ENCODE measurements at places on chromosomes 5 and 9.
A peak's percentile ranks its signal among the peaks of the same experiment; 100 is the strongest.

DNA sequence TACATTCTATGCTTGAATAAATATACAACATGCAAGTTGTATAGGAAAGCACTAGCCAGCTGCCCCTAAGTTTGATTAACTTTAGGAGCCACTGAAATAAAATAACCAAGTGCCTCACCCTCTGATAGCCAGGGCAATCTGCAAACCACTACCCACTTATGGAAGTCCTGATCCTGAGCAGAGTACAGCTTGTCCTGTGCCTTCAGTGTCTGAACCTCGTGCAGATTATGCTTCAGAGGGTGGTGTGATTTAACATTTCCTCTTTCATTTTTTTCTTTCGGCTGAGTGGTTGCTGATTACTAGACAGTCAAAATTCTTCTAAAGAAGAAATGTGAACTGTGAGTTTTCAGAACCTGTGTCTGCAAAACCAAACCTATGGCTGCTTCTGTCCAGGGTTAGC, 327.7 kb downstream of the PIK3R1 start:
- H3K4me1 ChIP-seq = peaks cover 6% of the 10 kb centered on the region
- DNase-seq = no peak
- H3K4me3 ChIP-seq = no peak overlapping the region
- H3K36me3 ChIP-seq = no peaks in the 10 kb centered on the region
- peaks cover 31% of the 10 kb centered on the region for H3K27me3 ChIP-seq

- peaks cover 2% of the 10 kb centered on the region for H3K4me1 ChIP-seq
- no peaks in the 10 kb centered on the region for H3K27me3 ChIP-seq
- no peaks in the 10 kb centered on the region for H3K36me3 ChIP-seq
- H3K27ac ChIP-seq = no peak overlapping the region
Measured at GRCh38 chr5:65916066-65916465, 10.3 kb upstream of the ERBIN start.

DNA sequence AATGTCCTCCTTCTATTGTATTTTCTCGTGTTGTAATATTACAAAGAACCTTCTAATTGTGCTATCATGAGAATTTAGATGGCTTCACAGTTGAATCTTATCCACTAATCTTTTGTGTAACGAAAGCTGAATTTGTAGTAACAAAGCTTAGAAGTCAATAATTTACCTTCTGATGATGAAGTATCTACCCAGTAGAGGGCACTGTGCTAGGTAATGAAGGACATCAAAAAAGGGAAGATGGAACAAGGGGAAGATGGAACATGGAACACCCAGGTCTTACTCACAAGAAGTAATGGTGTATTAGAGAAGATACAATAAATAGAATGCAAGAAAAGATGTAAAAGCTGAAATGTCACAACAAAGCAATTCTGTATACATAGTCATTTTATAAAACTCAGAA, 131.0 kb upstream of the CCNG1 start:
- no peaks in the 10 kb centered on the region for H3K4me1 ChIP-seq
- DNase-seq = no peak
- no peak overlapping the region for H3K4me3 ChIP-seq
- no peak overlapping the region for H3K27ac ChIP-seq
- no peaks in the 10 kb centered on the region for H3K36me3 ChIP-seq

DNA sequence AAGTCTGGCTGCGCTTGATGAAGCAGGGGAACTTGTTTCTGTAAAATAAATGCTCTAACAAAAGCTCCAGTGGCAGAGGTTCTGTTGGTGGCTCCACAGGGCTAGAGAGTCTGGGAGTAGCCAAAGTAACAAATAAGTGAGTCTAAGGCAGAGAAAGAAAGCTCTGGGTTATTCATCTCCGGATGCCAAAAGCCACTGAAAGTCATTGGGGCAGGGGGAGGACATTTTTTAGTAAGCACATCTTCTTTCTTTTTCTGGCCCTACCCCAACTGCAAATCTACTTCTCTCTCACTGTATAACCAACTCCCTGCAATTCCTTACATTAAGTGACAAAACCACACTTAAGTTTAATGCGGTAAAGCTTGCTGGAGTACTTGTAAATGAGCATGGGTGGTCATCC, 141.6 kb downstream of the INSYN2B start:
- no peak overlapping the region for H3K4me3 ChIP-seq
- H3K27ac ChIP-seq = no peak overlapping the region
- H3K27me3 ChIP-seq = no peaks in the 10 kb centered on the region
- H3K36me3 ChIP-seq = peaks cover 52% of the 10 kb centered on the region
- H3K4me1 ChIP-seq = peaks cover 13% of the 10 kb centered on the region

- H3K36me3 ChIP-seq = no peaks in the 10 kb centered on the region
- DNase-seq = no peak
- H3K27ac ChIP-seq = no peak overlapping the region
- no peaks in the 10 kb centered on the region for H3K4me1 ChIP-seq
- no peaks in the 10 kb centered on the region for H3K27me3 ChIP-seq
Measured at GRCh38 chr9:83384214-83384613, 154.0 kb downstream of the FRMD3 start.

DNA sequence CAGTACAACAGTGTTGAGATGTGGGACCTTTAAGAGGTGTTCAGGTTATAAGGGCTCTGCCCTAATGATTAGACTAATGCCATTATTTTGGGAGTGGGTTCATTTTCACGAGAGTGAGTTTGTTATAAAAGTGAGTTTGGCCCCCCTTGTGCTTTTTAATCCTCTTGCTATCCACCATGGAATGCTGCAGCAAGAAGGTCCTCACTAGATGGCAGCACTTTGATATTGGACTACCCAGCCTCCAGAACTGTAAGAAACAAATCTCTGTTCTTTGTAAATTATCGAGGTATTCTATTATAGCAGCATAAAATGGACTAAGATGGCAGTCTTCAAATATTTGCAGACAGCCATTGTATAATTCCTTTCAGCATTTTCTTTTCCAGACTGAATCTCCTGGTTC, 212.4 kb downstream of the LRRC70 start:
- H3K4me3 ChIP-seq = no peak overlapping the region
- DNase-seq = no peak
- H3K4me1 ChIP-seq = no peaks in the 10 kb centered on the region
- no peaks in the 10 kb centered on the region for H3K36me3 ChIP-seq
- peaks cover 7% of the 10 kb centered on the region for H3K27me3 ChIP-seq

DNA sequence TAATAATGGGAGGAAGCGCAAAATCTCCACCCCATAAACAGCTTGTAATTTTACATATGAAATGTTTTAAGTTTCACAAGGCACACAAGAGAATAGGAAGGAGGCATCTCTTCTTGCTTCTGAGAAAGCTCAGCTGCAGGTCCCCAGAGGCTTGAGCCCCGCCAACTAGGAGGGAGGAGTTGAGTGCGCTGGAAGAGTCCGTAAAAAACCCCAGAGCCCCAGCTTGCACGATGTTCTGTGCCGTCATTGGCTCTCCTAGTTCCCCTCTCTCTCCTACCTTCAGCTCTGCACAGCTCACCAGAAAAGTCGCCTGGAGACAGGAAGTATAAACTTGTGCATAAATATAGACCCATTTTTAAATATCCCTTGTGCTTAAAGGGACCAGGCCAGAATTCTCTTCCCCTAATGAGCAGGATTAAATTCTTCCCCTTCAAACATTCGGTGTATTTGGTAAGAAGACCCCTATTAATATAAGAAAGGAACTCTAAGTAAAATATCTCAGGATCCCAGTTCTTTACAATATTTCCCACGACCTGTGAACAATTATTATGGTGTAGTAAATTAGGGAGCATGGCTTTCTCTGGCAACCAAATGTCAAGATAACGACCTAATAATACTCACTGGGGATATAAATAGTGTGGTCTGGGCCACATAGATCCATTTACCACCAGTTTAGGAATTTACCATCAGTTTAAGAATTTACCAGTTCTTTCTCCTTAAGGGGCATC, 13.7 kb downstream of the GLRX start:
- peaks cover 56% of the 10 kb centered on the region for H3K4me1 ChIP-seq
- no peaks in the 10 kb centered on the region for H3K27me3 ChIP-seq
- H3K4me3 ChIP-seq = peak overlapping the region; percentile 47
- H3K27ac ChIP-seq = peak overlapping the region; percentile 67

DNA sequence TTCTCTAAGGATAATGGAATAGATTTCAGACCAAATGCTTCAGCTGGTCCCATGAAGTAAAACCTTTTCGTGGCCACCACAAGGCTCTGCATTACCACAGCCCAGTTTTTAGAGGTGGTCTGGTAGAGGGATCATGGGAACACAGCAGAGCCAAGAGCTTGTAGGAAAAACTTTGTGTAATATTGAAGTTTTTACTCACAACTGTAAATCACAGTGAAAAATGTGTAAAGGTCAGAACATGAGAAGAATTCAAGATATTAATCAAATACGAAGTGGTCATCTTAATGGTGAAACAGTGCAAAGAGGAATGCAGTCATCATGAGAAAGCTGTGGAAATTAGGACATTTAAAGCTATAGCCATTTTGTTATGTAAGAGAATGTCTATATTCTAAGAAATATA, 197.5 kb downstream of the NPR3 start:
- no peak for DNase-seq
- no peaks in the 10 kb centered on the region for H3K4me1 ChIP-seq
- H3K4me3 ChIP-seq = no peak overlapping the region
- H3K27me3 ChIP-seq = no peaks in the 10 kb centered on the region
- H3K27ac ChIP-seq = no peak overlapping the region

- peaks cover 2% of the 10 kb centered on the region for H3K36me3 ChIP-seq
- peak overlapping the region; percentile 9 for H3K4me3 ChIP-seq
- no peak for DNase-seq
- peak overlapping the region; percentile 51 for H3K27ac ChIP-seq
Measured at GRCh38 chr5:68250661-68251298, 35.2 kb downstream of the PIK3R1 start.

- H3K4me3 ChIP-seq = no peak overlapping the region
- no peaks in the 10 kb centered on the region for H3K27me3 ChIP-seq
- H3K4me1 ChIP-seq = no peaks in the 10 kb centered on the region
- no peaks in the 10 kb centered on the region for H3K36me3 ChIP-seq
Measured at GRCh38 chr5:60257596-60258271, 364.2 kb upstream of the PDE4D start.

DNA sequence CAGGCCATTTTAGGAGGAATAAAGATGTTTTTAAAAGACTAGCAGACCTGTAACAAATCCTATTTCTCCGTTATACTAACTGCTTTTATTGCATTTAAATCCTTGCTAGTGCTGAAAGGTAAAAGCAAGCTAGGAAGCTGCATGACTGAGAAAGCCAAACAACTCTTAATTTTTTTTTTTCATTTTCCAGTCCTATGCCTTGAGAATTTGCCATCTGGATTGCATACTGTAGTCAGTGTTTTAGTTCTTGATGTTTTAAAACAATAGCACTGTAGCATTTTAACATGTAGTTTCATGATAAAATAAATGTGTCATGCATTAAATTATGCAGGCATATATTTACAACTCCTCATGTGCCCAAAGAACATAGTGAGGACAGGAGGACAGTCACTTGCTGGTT, 108.4 kb upstream of the FGF10 start:
- no peaks in the 10 kb centered on the region for H3K4me1 ChIP-seq
- no peaks in the 10 kb centered on the region for H3K27me3 ChIP-seq
- no peak overlapping the region for H3K27ac ChIP-seq
- H3K4me3 ChIP-seq = no peak overlapping the region

DNA sequence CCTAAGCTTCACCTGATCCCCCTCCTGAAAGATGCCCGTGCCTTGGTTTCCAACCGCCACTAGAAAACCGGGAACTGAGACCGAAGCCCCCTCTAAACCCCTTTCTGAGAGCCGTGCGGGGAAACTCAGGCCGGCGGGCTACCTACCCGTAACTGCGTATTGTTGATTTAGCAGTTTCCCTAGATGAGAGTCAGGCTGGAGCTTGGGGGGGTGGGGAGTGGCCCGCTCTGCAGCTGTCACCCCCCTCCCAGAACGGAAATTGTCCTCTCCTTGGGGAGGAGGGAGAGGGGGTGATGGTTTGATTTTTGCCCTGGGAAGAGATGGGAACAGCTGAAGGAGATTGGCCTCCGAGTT, 2.5 kb downstream of the CXXC5 start:
- peak overlapping the region; percentile 83 for H3K4me3 ChIP-seq
- no peak for DNase-seq
- peaks cover 48% of the 10 kb centered on the region for H3K27me3 ChIP-seq
- H3K27ac ChIP-seq = no peak overlapping the region
- H3K4me1 ChIP-seq = peaks cover 60% of the 10 kb centered on the region
- no peaks in the 10 kb centered on the region for H3K36me3 ChIP-seq

GRCh38 chr9:26566141-26566540, 326.5 kb downstream of the CAAP1 start:
- no peak overlapping the region for H3K27ac ChIP-seq
- no peaks in the 10 kb centered on the region for H3K27me3 ChIP-seq
- no peaks in the 10 kb centered on the region for H3K4me1 ChIP-seq
- no peak overlapping the region for H3K4me3 ChIP-seq
- no peak for DNase-seq
- no peaks in the 10 kb centered on the region for H3K36me3 ChIP-seq

- no peak overlapping the region for H3K4me3 ChIP-seq
- no peak for DNase-seq
- no peak overlapping the region for H3K27ac ChIP-seq
- H3K36me3 ChIP-seq = no peaks in the 10 kb centered on the region
Measured at GRCh38 chr5:128422612-128423011, 115.4 kb downstream of the FBN2 start.

- no peaks in the 10 kb centered on the region for H3K36me3 ChIP-seq
- peaks cover 10% of the 10 kb centered on the region for H3K27me3 ChIP-seq
- H3K4me3 ChIP-seq = no peak overlapping the region
- H3K27ac ChIP-seq = no peak overlapping the region
- DNase-seq = no peak
Measured at GRCh38 chr5:79850316-79850822, 140.7 kb downstream of the MTX3 start.

GRCh38 chr9:123998970-123999621, 12.5 kb upstream of the LHX2 start:
- H3K4me3 ChIP-seq = peak overlapping the region; percentile 75
- DNase-seq = no peak
- no peaks in the 10 kb centered on the region for H3K36me3 ChIP-seq
- H3K4me1 ChIP-seq = peaks cover 38% of the 10 kb centered on the region

DNA sequence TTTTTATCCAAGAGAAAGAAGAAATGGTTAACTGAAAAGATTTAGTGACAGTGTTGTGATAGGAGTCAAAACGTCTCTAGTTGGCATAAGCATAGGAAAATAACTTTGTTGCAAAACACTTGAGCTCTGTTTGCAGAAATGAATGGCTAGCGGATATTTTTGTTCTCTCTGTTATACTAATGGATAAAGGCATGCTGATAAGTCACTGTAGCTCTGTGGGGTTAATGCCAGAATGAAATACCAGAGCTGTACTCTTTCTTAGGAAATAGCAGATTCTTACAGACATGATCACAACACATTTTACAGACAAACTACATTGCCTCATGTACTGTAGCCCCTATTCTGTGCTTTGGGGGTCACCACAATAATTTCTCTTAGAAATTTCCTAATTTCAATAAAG, 202.8 kb downstream of the DMRTA1 start:
- H3K4me1 ChIP-seq = no peaks in the 10 kb centered on the region
- DNase-seq = no peak
- no peaks in the 10 kb centered on the region for H3K36me3 ChIP-seq

DNA sequence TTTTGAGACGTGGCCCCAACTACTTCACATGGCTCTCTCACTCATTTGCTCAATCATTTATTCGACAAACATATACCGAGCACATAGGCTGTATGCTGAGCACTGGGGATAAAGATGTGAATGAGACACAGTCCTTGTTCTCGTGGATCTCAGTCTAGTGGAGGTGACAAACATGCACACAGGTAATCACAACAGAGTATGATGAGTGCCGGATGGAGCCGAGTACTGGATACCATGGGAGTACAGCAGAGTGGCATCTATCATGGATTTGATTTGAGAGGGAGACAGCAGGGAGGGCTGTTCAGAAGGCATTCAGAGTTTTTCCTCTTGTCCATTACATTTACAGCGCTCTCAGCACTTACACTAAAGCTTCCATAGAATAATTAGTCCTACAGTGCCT, 259.8 kb downstream of the SLIT3 start:
- DNase-seq = no peak
- H3K27ac ChIP-seq = no peak overlapping the region
- no peak overlapping the region for H3K4me3 ChIP-seq
- no peaks in the 10 kb centered on the region for H3K4me1 ChIP-seq

- peaks cover 53% of the 10 kb centered on the region for H3K27me3 ChIP-seq
- DNase-seq = no peak
- no peak overlapping the region for H3K4me3 ChIP-seq
- no peak overlapping the region for H3K27ac ChIP-seq
Measured at GRCh38 chr9:130268521-130269211, 3.1 kb downstream of the HMCN2 start.
